ENCODE measurements at places on chromosomes 5 and 9. TPM values are rescaled to one million over a fixed set of nuclear protein-coding genes. Genes with fewer than 3 reads are reported as not detected.

- no peak overlapping the region for H3K27ac ChIP-seq
- DNase-seq: no peak
- no peaks in the 10 kb centered on the region for H3K27me3 ChIP-seq
- H3K4me1 ChIP-seq: no peaks in the 10 kb centered on the region
Measured at GRCh38 chr5:51996356-51996861, 613.2 kb downstream of the ISL1 start.

GRCh38 chr5:69477170-69477569 lies 15.4 kb upstream of the OCLN start:
- H3K4me1 ChIP-seq: no peaks in the 10 kb centered on the region
- no peak overlapping the region for H3K4me3 ChIP-seq
- DNase-seq: no peak
- no peaks in the 10 kb centered on the region for H3K36me3 ChIP-seq

Gene CTNNA1
- total RNA-seq: 53.4 TPM

DNA sequence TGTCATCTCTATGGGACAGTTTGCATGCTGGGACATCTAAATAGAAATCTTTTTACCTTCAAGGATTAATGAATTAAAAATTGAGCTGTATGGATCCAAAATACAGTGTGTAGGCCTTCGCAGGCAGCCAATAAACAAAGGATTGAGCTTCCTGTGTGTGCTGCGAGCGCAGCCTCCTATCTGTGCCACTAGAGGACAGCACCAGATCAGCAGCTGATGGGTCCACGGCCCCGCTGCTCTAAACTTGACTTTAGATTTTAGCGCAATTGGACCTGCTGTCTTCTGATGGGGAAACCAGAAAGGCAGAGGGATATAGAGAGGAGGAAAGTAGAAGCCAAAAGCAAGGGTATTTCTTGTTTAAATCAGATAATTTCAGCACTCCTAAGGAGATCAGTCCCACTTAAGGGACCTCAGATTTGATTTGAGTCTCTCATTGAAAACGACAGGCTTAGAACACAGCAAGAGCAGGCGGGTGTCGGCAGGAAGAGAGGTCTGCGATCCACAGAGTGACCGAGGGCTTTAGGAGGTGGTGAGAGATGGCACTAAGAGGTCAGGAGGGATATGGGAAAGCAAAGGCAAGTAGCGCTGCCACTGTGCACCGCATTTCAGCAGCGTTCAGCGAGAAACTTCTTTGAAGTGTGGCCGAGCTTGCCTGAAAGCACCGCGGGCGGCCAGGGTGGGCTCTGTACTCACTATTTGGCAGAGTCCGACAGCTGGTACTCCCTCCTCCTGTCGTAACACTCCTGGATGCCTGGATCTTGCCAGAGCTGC lies 214.3 kb downstream of the GNA14 start:
- no peaks in the 10 kb centered on the region for H3K27me3 ChIP-seq
- no peak overlapping the region for H3K4me3 ChIP-seq
- H3K4me1 ChIP-seq: no peaks in the 10 kb centered on the region
- no peak overlapping the region for H3K27ac ChIP-seq

DNA sequence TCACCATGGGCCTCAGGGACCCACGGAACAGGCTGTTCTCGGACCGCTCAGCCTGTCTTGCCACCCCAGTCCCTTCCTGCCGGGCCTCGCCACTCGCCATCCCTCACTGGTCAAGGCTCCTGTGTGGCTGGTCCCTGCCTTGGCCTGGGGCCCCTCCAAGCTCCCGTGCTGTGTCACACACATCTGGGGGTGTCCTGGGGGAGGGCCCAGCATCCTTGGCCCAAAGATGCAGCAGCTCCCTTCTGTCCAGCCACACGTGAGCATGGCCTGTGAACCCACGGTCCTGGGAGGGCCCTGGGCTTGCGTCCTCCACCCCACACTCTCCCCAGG lies 425 bp upstream of the EGFL7 start:
- peaks cover 78% of the 10 kb centered on the region for H3K27me3 ChIP-seq
- H3K4me3 ChIP-seq: no peak overlapping the region
- no peaks in the 10 kb centered on the region for H3K36me3 ChIP-seq
- peaks cover 30% of the 10 kb centered on the region for H3K4me1 ChIP-seq
- no peak overlapping the region for H3K27ac ChIP-seq

DNA sequence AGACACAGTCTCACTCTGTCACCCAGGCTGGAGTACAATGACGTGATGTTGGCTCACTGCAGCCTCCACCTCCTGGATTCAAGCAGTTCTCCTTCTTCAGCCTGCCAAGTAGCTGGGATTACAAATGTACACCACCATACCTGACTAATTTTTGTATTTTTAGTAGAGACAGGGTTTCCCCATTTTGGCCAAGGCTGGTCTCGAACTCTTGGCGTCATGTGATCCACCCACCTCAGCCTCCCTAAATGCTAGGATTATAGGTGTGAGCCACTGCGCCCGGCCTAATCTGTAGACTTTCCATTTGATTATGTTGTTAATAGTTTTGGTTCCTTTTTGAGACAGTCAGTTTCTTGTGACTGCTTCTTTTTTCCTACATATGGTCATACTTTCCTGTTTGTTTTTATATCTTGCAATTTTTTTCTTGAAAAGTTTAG lies 31.0 kb downstream of the MTREX start:
- peaks cover 29% of the 10 kb centered on the region for H3K36me3 ChIP-seq
- no peak overlapping the region for H3K4me3 ChIP-seq
- H3K27ac ChIP-seq: no peak overlapping the region

Gene ANKRD34B
- total RNA-seq: 0.05 TPM

- DNase-seq: peak; percentile 49
- H3K4me3 ChIP-seq: peak overlapping the region; percentile 51
- no peaks in the 10 kb centered on the region for H3K27me3 ChIP-seq
Measured at GRCh38 chr5:66828046-66828547, 231.9 kb downstream of the MAST4 start.

DNA sequence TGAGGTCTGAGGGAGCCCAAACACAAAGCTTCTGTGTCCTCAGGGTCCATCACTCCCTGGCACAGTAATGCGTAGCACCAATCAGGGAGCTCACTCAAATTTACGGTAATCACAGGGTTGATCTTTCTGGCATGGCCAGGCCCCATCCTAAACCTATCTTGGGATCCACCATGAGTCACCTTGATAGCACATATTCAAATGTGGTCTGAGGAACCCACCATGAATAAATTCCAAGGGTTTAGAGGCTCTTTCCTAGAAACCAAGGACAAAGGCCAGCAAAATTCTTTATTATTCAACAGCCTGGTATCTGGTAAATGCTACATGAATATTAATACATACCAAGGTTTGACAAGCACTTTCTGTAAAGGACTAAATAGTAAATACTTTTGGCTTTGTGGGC lies 254.5 kb downstream of the TLR4 start:
- no peaks in the 10 kb centered on the region for H3K36me3 ChIP-seq
- H3K4me1 ChIP-seq: no peaks in the 10 kb centered on the region
- H3K27me3 ChIP-seq: no peaks in the 10 kb centered on the region
- H3K27ac ChIP-seq: no peak overlapping the region

Gene SHOC1
- under 0.01 TPM for total RNA-seq

Gene ANXA2R
- total RNA-seq: 18.6 TPM

- H3K4me3 ChIP-seq: no peak overlapping the region
- DNase-seq: no peak
- no peaks in the 10 kb centered on the region for H3K36me3 ChIP-seq
- H3K27me3 ChIP-seq: no peaks in the 10 kb centered on the region
- H3K27ac ChIP-seq: no peak overlapping the region
Measured at GRCh38 chr5:56670916-56671315, 144.4 kb upstream of the MAP3K1 start.

Data from thymus (tissue), 14 donors.